T-helper 17 cell (primary cell): ENCODE measurements at places on chromosomes 2 and 18. TPM values are rescaled to one million over a fixed set of nuclear protein-coding genes. Genes with fewer than 3 reads are reported as not detected.

The RAX gene
- not detected for total RNA-seq

GRCh38 chr18:43797347-43797746 is 520.1 kb upstream of the SYT4 start:
- H3K4me3 ChIP-seq = no peak overlapping the region
- H3K27me3 ChIP-seq = no peaks in the 10 kb centered on the region
- no peak for DNase-seq
- no peaks in the 10 kb centered on the region for H3K36me3 ChIP-seq
- H3K4me1 ChIP-seq = no peaks in the 10 kb centered on the region

The MYO7B gene
- total RNA-seq = 0.75 TPM

The UGT1A6 gene
- total RNA-seq = not detected

DNA sequence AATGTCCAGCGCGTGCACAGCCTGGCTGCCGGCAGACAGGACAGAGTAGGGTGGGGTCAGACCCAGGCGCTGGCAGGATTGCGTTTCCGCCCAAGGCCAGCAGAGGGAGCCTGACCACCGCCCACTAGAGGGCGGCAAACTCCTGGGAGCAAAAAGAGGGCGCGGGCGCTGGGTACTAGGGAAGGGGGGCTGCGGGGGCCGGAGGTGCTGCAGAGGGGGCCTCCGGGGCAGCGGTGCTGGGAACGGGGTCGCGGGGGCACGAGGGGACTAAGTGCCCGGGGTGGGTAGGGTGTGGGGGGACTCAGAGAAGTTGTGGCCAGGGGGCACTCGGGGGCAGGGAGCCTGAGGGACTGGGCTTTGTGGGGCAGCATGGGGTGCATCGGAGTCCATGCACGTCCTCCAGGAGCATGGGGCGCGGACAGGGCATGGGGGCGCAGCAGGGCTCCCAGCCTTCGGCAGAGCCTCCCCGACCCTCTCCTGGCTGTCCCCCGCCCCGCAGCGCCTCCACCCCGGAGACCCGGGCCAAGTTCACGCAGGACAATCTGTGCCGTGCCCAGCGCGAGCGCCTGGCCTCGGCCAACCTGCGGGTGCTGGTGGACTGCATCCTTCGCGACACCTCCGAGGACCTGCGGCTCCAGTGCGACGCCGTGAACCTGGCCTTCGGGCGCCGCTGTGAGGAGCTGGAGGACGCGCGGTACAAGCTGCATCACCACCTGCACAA is 3.2 kb downstream of the TEKT4 start:
- peak; percentile 57 for DNase-seq
- H3K4me1 ChIP-seq = no peaks in the 10 kb centered on the region
- no peak overlapping the region for H3K27ac ChIP-seq
- H3K36me3 ChIP-seq = no peaks in the 10 kb centered on the region
- peak overlapping the region; percentile 63 for H3K4me3 ChIP-seq
- H3K27me3 ChIP-seq = peaks cover 31% of the 10 kb centered on the region

The TTLL4 gene
- 21.1 TPM for total RNA-seq

- no peaks in the 10 kb centered on the region for H3K36me3 ChIP-seq
- no peak for DNase-seq
- no peak overlapping the region for H3K27ac ChIP-seq
- H3K27me3 ChIP-seq = peaks cover 61% of the 10 kb centered on the region
- H3K4me3 ChIP-seq = no peak overlapping the region
- H3K4me1 ChIP-seq = peaks cover 8% of the 10 kb centered on the region
These were observed 3.5 kb upstream of the SLC9A2 start for GRCh38 chr2:102615620-102616436.

The EML6 gene
- 2.2 TPM for total RNA-seq

The CHRNG gene
- not detected for total RNA-seq

DNA sequence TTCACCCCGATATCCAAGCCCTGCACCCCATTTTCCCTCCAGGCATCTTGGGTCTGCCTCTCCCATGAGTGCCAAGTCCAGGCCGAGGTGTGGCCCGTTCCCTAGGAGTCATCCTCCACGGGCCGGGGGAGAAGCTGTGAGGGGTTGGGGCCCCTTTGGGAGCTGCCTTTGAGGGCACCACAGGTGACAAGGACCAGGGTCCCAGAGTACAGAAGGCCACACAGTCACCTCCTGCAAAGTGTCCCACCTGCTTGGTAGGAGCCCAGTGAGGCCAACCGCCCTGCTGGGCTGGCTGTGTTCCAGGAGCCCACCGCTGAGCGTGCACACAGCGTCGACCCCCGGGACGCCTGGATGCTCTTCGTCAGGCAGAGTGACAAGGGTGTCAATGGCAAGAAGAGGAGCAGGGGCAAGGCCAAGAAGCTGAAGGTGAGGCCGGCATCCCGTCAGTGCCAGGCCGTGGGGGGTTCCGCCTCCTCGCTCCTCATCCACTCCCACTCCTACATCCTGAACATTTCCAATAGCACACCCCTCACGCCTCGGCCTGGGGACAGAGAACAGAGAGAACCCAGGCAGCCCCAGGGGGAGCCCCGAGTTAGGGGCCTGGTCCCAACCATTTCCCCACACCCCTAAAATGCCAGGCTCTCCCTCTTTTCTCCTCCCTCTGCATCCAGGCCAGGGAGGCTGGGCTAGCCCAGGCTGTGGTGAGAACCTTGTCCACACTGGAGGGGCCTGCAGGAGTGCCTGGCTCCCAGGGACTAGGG is 2.7 kb downstream of the ERFE start:
- H3K27ac ChIP-seq = no peak overlapping the region
- no peak for DNase-seq
- peaks cover 26% of the 10 kb centered on the region for H3K27me3 ChIP-seq

The C2orf80 gene
- total RNA-seq = not detected

DNA sequence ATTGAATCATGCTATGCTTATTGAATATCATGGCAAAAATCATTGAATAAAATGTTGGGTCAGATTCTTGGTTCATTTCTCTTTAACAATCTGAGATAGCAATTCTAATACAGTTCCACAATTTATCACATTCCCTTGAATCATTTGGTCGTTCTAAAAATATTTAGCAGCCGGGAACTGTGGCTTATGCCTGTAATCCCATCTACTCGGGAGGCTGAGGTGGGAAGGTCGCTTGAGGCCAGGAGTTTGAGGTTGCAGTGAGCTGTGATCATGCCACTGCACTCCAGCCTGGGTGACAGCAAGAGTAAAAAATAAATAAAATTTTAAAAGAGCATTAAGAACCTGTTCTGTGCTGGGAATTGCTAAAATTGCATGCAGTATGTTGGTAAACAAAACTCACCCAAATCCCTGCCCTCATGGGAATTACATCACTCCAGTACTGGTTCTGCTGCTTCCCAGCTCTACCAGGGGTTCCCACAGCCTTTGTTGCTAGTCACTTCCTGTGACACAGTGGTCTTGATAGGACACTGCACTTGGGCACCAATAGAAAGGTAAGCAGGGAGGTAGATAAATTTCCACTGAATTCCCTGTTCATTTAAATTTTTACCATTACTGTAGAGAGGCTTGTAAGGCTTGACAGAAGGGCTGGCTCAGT is 200.4 kb downstream of the CTNNA2 start:
- no peaks in the 10 kb centered on the region for H3K36me3 ChIP-seq
- H3K27me3 ChIP-seq = no peaks in the 10 kb centered on the region
- no peaks in the 10 kb centered on the region for H3K4me1 ChIP-seq
- H3K27ac ChIP-seq = no peak overlapping the region

The IL1B gene
- total RNA-seq = 30.8 TPM

GRCh38 chr2:147647816-147648215 is 197.0 kb upstream of the ACVR2A start:
- H3K36me3 ChIP-seq = peaks cover 5% of the 10 kb centered on the region
- H3K4me1 ChIP-seq = peaks cover 9% of the 10 kb centered on the region
- no peaks in the 10 kb centered on the region for H3K27me3 ChIP-seq
- no peak for DNase-seq
- no peak overlapping the region for H3K27ac ChIP-seq

DNA sequence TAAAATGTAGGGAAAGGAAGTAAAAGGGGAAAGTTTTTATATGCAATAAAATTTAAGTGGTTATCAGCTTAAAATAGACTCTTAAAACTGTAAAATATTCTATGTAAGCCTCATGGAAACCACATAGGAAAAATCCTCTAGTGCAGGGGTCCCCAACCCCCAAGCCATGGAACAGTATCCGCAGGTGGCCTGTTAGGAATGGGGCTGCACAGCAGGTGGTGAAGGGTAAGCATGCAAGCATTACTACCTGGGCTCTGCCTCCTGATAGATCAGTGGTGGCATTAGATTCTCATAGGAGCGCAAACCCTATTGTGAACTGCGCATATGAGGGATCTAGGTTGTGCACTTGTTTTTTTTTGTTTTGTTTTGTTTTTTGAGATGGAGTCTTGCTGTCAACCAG is 1409.3 kb upstream of the CDH2 start:
- DNase-seq = no peak
- H3K36me3 ChIP-seq = no peaks in the 10 kb centered on the region
- H3K4me1 ChIP-seq = no peaks in the 10 kb centered on the region
- H3K27ac ChIP-seq = no peak overlapping the region
